ENCODE measurements at places on chromosomes 4 and X.

DNA sequence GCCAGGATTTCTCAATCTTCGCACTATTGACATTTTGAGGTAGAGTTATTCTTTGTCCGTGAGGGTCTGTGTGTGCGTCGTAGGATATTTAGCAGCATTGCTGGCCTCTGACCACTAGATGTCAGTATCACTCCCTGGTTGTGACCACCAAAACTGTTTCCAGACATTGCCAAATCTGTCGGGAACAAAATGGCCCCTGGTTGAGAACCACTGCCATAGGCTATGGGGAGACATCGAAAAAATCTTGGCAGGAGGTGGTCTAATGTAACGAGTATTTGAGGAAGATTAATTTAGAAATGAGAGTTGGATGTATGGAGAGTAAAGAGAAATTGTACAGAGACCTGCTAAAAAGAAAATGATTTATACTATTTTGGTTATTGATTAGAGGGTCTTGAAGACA, 108.4 kb downstream of the DOCK11 start:
- DNase-seq, result peak; percentile 9

DNA sequence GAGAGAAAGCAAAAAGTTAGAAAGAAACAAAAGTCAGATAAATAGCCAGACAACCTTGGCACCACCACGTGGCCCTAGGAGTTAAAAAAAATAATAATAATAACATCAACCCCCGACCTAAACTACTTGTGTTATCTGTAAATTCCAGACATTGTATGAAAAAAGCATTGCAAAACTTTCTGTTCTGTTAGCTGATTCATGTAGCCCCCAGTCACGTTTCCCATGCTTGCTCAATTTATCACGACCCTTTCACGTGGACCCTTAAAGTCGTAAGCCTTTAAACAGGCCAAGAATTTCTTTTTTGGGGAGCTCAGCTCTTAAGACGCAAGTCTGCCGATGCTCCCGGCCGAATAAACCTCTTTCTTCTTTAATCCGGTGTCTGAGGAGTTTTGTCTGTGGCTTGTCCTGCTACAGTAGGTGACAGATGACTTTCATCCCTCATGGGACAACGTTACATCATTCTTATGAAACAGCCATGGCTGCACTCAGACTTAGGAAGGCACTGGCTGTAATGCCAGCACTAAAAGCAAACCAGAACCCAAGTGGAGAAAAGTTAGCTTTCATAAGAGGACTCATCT, 520 bp downstream of the ACOX3 start:
- DNase-seq, result peak; percentile 7

DNA sequence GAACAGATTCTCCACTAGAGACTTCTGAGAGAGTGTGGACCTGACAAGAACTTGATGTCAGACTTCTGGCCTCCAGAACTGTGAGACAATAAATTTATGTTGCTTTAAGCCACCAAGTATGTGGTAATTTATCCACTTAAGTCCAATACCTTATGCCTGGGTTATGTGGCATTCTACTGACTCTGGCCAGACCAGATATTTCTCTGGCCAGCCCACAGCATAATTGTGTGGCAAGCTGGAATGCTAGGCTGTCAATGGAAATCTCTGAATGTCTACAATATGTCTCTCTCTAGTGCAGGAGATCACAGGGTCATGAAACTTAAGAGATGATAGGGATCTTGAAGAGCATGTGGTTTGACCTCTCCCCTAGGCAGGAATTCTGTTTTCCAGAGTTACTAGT, 251.0 kb downstream of the ZNF674 start:
- no peak for DNase-seq

- DNase-seq, result no peak
Measured at GRCh38 chrX:150449313-150449712, 86.2 kb downstream of the MAMLD1 start.

DNA sequence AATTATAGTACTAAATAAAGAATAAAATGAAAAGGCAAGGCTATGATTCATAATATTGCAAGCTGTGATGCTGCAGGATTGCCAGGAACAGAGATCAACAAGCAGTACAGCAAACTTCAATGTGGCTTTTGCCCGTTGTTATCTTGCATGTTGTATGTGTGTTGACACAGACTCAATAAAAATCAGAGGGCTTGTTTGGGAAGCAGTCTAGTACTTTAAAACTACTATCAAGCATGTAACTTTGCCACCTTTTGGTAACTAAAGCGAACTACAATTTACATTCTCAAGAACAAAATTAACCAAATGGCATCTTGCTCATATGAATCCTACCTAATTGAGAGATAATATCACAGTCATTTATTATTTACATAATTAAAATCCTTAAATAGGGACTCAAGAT, 79.8 kb upstream of the GPM6A start:
- DNase-seq, result no peak

GRCh38 chr4:20311856-20312255, 60.2 kb downstream of the SLIT2 start:
- no peak for DNase-seq

- no peak for DNase-seq
Measured at GRCh38 chr4:24010994-24011393, 121.1 kb upstream of the PPARGC1A start.

- DNase-seq, result no peak
Measured at GRCh38 chr4:76178296-76178695, 30.1 kb upstream of the NUP54 start.

DNA sequence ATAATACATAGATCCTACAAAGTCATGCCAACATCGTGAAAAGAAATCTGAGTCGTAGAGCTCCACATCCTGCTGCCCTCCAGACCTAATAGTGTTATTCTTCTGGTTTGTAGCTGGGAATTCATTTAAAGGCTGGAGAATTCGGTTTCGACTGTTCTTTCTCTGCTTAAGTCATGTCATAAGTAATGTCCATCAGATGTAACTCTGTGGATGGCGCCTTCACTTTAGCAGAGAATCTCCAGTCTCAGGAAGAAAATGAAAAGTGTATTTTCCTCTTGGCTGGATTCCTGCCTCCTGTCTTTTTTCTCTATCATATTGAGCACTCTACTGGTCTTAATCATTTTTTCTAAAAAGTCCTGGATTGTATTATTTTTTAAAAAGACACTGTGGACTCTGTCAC, 117.0 kb downstream of the PALLD start:
- DNase-seq, result no peak

DNA sequence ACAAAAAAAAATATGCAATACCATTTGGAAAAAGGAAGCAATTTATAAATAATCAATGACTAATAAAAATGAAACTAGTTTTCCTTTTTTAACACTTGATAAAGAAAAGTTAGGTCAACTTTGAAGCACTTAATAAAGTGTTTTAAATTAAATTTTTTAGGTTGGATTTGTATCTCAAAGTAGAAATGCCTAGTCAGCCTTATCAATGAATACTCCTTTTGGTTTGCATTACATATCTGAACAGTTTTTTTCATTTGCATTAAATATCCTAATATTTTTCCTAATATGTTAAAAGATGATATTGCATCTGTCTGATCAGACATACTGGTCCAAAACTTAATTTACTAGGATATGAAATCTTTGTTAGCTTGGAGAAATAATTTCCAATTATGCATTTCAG, 155.8 kb upstream of the ZFP42 start:
- DNase-seq, result no peak

GRCh38 chr4:100907465-100908454, 389.9 kb upstream of the EMCN start:
- DNase-seq, result no peak

DNA sequence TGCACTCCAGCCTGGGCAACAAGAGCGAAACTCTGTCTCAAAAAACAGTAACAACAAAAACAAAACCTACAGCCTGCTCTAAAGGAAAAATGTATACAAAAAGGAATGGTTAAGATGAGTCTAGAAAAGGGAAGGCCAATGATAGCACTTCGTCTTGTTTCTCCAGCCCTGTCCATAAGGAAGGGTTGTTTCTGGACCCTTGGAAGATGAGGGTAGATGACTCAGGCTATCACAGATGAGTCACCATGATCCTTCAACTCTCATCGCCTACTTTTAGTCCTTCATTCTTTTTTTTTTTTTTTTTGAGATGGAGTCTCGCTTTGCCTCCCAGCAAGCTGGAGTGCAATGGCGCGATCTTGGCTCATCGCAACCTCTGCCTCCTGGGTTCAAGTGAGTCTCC, 8.8 kb downstream of the PLA2G12A start:
- no peak for DNase-seq

DNA sequence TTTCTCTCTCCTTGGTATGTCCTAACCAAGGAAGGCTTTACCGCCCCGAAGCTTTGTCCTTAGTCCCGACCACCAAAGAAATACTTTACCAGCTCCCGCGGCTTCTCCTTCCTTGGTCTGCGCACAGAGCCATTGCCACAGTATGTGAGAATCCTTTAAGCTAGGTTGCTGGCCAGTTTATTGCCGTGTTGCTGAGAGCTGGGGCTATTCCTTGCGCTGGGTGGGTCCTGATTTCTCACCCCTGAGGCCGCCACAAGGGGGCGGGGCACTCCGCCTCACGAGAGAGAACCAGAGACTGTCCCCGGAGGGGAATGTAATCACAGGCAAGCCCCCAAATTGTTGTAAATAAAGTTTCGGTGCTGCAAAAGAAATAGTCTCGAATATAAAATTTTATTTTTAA, 331.0 kb upstream of the PCDH10 start:
- DNase-seq, result no peak

GRCh38 chr4:178553201-178553600, 1111.0 kb upstream of the AGA start:
- DNase-seq, result no peak

DNA sequence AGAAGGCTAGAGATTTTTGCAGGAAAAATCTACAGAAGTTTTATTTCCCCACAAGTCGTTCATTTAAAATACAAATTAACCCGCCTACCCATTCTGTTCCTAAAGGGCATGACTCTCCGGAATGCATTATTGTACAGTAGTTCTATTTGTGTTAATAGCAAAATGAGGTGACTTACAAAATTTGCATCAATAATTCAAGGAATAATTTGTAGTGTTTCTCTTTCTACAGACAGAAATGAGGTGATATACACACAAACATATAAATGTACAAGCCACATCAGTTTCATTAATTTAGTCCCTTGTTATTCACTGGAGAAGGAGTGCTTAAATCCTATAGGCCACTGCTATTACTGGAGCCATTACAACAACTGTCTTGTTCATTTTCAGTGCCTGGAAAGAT, 501.3 kb upstream of the DIAPH2 start:
- DNase-seq, result no peak

DNA sequence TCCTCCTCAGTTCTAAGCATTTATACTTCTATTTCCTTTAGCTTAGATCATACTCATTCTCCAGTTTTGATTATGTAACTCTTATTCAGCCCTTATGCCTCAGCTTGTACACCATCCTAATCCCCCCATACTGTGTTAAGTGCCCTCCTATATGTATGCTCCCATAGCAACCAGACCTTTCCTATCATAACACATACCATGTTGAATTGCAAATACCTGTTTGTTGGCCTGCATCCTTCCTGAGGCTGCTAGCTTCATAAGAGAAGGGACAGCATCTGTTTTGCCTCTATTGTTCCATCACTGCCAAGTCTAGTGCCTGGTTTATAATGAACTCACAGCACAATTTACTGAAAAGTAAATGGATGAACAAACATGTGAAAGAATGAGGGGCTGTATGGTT, 443.7 kb downstream of the CENPC start:
- DNase-seq, result no peak

GRCh38 chrX:154714925-154715324, 36.0 kb downstream of the GAB3 start:
- peak; percentile 35 for DNase-seq

GRCh38 chr4:152247271-152247975, 288.5 kb downstream of the FBXW7 start:
- no peak for DNase-seq

DNA sequence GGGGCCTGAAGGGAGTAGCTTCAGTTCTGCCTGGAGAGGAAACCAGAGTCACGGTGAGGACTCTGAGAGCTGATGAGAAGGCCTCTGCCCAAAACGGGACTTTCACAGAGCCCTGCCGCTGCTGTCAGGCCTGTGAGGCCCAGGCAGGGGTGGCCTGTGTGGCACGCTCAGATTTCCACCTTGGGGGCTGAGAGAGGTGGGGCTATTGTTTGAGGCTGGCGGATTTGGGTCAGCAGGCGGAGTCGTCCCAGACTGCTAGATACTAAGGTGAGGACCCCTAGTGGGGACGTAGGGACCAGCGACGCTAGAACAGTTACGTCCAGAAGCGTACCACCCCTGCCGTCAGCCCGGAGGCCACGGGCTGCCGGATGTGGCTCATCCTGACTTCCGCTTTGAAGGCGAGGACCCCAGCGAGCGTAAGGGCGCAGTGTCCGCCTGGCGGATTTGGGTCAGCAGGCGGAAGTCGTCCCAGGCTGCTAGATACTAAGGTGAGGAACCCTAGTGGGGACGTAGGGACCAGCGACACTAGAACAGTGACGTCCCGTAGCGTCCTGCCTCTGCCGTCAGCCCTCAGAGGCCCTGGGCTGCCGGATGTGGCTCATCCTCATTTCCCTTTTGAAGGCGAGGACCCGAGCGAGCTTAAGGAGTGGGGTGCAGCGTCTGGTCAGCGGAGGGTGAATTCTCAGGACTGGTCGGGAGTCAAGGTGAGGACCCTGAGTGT, at the start of gene MAGEB1:
TSS of gene MAGEB1 (plus strand) at position 378 of the 721 bp plus-strand sequence. CDS start 3,348 bp downstream, outside the sequence.
- DNase-seq, result no peak

- peak; percentile 27 for DNase-seq
Measured at GRCh38 chrX:129984111-129984958, 1.9 kb downstream of the BCORL1 start.

GRCh38 chr4:174274436-174274835, 9.0 kb downstream of the FBXO8 start:
- DNase-seq, result no peak

DNA sequence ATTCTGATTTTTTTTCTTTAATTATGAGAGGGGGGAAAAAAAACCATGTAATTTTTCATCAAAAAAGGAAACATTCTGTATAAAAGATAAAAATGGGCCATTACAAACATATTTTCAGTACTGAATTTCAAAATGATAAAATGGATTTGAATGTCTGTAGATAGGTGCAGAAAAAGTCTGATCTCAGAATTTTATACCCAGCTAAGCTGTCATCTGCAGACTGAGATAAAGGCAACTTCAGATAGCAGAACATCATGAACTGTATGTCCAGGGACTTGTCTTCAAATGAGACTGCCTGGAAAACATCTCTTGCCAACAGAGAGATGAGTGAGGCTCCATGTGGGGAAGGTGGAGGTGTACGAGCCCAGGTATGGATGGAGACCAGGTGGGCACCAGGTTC, 118.5 kb upstream of the PSAPL1 start:
- DNase-seq, result no peak

- DNase-seq, result no peak
Measured at GRCh38 chr4:94803181-94803580, 45.4 kb downstream of the BMPR1B start.

Measured in activated CD4-positive, alpha-beta T cell treated with anti-CD3 and anti-CD28 coated beads, Interleukin-2, amount 50 U/mL, for 1 hour (primary cell).